Right ventricle myocardium superior (tissue), 1 donor: ENCODE measurements at places on chromosomes 13 and 19.

DNA sequence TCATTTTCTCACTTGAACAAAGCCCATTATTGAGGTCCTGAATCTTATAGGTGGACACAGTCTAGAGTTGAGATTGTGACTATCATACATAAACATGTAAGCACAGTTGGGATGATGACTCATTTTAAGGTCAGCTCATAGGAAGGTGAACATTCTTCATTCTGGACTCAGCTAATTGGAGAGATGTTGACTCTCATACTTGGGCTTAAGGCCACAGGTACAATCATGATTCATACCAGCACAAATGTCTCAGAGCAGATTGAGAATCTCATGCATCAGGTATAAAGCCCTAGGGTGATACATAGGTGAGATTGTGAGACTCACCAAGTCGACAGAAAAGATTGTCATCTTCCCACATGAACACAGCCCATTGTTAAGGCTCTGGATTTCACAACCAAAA is 62.3 kb upstream of the ZNF724 start:
- DNase-seq = no peak

GRCh38 chr13:39417643-39418042 is 185.3 kb downstream of the LHFPL6 start:
- DNase-seq = peak; percentile 47

- DNase-seq = peak; percentile 45
Observed at GRCh38 chr13:43128504-43128961, 105.1 kb downstream of the DNAJC15 start.

- no peak for DNase-seq
Observed at GRCh38 chr19:35433448-35433847, 14.6 kb upstream of the FFAR2 start.

GRCh38 chr19:17078920-17079709 is 3.5 kb downstream of the MYO9B start:
- DNase-seq = no peak

DNA sequence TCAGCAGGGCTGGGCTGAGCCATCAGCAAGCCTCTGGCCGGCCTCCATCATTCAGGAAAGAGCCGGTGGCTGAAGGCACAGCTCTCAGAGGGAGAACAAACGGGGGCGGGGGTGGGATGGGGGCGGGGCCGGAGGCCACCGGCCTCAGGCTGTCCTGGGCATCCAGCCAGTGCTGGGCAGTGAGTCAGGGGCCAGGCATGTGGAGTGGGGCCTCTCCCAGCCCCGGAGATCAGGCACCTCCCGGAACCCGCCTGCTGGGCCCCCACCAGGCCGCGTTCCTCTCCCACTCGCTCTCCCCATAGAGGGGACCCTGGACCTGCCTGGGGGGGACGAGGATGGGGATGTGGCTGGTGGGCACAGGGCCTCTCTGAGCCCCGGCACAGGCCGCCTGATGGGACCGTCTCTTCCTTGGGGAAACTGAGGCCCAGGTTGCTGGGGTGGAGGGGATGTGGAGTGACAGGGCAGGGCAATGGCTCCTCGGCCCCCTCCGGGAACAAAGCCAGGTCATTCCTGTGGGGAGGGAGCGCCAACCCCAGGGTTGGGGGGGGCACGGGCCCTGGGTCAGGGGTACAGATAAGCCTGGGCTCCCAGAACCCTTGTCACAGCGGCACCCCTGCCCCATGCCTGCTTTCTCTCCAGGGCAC is 12.9 kb downstream of the SPC24 start:
- DNase-seq = peak; percentile 95

- DNase-seq = no peak
Observed at GRCh38 chr19:38033658-38034491, 126.9 kb downstream of the SIPA1L3 start.

DNA sequence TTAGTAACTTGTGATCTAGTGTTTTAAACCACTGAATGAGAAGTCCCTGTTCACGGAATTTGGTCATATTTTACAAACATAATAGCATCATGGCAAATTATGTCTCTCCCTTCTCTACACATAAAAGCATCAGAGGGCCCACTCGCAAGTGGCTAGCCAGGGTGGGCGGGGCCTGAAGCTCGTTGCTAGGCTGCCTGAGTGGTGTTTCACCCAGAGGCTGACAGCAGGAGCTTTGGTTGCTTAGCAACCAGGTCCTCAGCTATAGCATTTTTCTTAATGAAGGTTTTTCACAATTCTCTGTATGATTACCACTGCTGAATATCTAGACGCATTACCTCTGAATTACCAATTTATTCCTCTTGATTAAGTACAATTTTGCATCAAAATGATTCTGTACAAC is 126.5 kb downstream of the NALCN start:
- no peak for DNase-seq

GRCh38 chr19:33669376-33669775 is 47.6 kb downstream of the CHST8 start:
- no peak for DNase-seq

DNA sequence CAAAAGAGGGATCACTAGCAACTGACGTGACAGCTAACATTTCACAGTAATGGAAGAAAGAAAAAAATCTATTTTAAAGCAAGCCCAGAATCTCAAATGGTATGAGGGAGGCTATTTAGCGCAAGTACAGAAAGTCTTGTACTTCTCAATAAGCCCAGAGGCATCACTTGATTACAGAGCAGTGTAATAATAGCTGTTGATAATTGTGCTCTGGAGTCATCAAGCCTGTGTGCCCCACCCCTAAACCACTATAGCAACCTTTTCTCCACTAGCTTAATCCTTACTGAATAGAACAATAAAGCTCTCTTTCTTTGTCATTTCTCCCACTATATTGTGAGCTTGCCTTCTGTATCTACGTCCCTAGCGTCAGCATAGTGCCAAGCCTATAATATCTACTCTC is 56.6 kb downstream of the FREM2 start:
- no peak for DNase-seq

DNA sequence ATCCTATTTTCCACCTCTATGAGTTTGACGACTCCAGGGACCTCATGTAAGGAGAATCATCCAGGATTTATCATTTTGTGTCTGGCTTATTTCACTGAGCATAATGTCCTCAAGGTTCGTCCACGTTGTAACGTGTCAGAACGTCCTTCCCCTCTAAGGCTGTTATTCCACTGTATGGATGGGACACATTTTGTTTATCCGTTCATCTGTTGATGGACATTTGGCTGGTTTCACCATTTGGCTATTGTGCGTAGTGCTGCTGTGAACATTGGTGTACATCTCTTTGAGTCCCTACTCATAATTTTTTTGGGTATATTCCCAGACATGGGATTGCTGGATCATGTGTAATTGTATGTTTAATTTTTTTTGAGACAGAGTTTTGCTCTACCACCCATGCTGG is 21.5 kb downstream of the CRTC1 start:
- DNase-seq = no peak

DNA sequence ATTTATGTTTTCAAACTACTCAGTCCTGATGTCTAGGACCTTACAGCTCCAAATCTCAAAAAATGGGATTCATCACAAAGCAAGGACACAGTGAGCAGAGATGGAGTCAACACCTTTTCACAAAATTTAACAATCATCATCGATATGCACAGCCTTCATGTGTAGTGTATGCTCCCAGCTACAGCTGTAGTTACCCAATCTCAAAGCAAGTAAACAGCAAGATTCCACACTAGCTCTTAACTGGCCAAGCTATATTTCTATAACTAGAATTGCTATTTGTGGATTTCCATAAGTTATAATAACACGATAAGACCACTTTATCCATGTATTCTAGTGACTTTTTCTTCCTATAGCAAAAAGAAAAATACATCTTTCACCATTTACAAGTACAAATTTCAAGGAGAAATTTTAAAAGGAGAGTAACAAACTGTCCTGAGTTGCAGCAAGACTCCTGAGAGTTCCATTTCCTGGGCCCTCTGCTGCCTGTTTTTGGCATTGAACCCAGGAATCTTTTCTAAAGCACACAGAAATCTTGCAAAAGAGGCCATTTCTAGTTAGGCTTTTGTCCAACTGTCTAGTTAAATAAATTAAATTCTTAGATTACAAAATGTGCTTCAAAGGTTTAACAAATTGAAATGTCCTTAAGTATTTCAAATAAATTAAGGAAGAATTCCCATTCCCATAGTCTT is 460.6 kb downstream of the FGF14 start:
- no peak for DNase-seq

- DNase-seq = no peak
Observed at GRCh38 chr13:23430664-23431063, 2.8 kb downstream of the SACS start.

DNA sequence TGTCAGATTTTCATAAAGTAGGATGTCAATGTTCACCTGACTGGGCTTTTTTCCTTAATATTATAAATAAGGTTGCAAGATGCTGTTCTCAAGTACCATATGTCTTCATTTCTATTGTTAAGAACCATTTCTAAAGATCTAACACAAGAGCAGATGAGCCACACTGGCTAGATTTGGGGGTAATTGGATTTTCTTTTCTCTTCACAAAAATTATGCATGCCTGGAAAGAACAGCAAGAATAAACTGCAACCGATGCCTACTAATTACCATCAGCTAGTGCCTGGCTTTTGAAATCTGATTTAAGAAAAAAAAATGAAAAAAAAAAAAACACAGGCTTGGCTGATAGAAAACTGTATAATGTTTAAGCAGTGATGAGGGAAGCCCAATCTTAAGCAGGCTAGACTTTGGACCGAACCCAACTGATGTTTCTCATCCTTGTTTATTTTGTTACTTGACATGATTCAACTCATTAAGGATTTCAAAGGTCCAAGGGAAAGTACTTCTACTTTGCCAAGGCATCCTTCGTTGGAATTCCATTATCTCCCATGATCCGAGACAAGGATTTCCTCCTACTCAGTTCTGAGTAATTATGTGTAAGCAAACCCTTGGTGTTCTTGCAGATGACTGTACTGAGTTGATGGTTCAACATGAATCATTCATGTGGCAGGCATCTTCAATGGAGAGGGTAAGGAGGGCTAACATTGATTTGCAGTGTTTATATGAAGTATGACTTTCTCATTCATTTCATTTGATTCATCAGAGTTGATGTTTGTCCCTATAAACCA is 300.5 kb downstream of the SPRY2 start:
- DNase-seq = no peak

- peak; percentile 82 for DNase-seq
Observed at GRCh38 chr19:46495786-46496099, at the start of gene PNMA8B. Gene PNMA8B, minus strand, starts transcription at chr19:46495867. Its CDS starts 402 bp downstream, at chr19:46495465.

DNA sequence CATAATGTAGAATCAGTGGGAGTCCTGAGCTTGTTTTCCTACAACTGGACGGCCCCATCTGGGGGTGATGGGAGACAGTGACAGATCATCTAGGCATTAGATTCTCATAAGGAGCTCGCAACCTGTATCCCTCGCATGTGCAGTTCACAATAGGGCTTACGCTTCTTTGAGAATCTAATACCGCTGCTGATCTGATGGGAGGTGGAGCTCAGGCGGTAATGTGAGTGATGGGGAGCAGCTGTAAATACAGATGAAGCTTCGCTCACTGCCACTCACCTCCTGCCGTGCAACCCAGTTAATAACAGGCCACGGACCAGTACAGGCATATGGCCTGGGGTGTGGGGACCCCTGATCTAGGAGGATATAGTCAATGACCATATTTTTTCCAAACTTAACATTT is 38.8 kb downstream of the RCBTB1 start:
- DNase-seq = no peak

DNA sequence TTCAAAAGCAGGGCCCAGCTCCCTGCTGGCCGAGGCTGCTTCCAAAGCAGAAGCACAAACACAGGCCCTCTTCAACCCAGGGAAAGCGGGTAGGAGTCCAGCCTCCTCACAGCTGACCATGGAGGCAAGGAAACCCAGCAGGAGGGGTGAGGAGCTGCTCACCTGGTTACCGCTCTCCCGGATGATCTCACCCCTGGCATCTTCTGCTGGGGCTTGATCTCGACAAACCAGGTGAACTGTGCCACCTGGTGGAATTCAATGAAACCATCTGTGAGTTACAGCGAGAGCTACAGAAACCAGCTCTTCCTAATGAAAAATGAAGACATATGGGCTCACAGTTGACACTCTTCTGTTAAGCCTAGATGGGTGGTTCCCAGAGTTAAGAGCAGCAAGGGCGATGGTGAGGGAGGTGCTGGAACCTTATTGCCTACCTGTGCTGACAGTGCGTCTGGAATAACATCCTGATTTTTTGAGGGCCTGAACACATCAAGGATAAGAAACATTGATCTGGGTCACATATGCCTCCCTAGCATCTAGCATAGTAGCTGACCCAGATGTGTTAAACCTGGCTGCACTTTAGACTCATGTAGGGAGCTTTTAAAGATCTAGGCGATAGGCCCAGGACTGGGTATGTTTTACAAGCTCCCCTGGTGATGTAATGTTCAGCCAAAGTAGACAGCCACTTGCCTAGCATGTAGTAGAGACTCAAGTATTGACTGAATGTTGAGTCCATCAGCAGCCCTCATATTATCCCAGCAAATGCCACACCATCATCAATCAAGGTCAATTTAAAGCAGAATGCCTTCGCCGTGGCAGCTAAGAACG is 6.1 kb downstream of the DHRS12 start:
- DNase-seq = no peak

- no peak for DNase-seq
Observed at GRCh38 chr13:40982772-40983171, 36.3 kb downstream of the ELF1 start.

GRCh38 chr13:21133077-21133476 is 43.3 kb downstream of the SKA3 start:
- DNase-seq = no peak

DNA sequence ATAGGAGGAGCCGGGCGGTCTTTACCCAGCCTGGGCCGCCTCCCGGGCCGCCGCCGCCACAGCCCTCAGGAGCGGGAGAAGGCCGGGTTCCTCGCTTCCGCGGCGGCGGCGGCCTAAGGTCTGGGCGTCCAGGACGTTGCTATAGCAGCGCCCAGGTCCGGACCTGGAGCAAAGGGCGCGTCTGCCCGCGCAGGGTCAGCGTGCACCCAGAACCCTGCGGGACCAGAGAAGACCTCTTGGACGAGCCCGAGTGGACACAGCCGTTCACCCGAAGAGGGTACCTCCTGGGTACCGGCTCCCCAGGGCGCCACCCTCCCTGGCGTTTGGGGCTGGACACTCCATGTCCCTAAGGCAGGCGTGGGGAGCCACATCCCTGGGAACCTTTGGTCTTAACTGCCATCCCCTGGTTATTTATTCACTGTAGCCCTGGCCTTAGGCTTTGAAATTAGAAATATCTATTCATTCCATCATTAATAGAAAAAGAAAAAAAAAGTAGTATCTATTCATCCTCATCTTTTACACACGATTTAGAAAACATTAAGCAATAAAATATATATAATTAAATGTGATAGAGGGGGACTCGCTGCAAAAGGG is 2.4 kb downstream of the DZIP1 start:
- peak; percentile 74 for DNase-seq

DNA sequence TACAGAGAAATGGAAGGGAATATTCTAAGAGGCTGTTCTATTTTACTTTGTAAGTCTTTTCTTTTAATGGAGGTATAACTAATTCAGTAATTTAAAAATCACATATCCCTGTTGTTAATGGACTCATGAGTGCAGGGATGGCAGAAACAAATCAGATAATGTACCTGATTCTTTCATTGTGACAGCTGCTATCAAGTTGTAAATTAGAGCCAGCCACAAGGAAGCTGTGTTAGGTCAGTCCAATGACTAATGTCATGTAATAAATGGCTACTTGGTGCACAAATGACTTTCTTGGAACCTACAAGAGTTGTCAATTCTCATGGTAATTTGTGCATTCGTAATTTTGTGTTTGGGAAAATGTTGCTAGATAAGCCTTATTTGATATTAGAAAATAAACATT is 446.4 kb downstream of the DCT start:
- DNase-seq = no peak

GRCh38 chr19:49546825-49547565 is 19.2 kb downstream of the RCN3 start:
- peak; percentile 53 for DNase-seq

GRCh38 chr19:10812902-10813404 is 23.1 kb downstream of the TMED1 start:
- peak; percentile 62 for DNase-seq

- DNase-seq = no peak
Observed at GRCh38 chr19:50542943-50543342, 25.3 kb downstream of the LRRC4B start.
